Left cardiac atrium (tissue), 4 donors: ENCODE measurements at places on chromosomes 6 and 20. TPM values are rescaled to one million over a fixed set of nuclear protein-coding genes. Genes with fewer than 3 reads are reported as not detected.

DNA sequence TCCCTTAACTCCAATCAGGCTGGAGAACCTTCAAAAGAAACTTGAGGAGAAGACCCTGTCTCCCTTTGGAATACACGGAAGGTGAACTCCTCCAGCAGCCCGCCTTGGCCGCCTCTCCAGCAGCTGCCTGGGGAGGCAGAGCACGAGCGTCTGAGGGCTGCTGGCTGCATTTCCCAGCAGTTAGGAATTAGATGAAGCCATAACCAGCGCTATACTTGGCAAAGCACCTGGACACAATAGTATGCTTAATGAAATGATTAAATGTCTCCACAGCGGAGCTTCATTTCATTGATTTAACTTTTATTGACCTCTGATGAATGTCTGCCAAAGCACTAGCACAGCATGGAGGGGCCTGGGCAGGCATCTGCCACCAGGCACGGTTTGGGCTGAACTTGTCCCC is 73.5 kb downstream of the TMEM242 start:
- DNase-seq: peak; percentile 3

Gene IMPG1
- total RNA-seq: not detected

Gene SIGLEC1
- total RNA-seq: 23.9 TPM

Gene NTSR1
- total RNA-seq: not detected

- DNase-seq: no peak
Observed at GRCh38 chr20:51487076-51487475, 55.4 kb downstream of the NFATC2 start.

Gene DEFB124
- total RNA-seq: 0.44 TPM

- DNase-seq: no peak
Observed at GRCh38 chr6:96171112-96171511, 155.3 kb downstream of the FUT9 start.

Gene SYCP2
- total RNA-seq: 1.8 TPM

DNA sequence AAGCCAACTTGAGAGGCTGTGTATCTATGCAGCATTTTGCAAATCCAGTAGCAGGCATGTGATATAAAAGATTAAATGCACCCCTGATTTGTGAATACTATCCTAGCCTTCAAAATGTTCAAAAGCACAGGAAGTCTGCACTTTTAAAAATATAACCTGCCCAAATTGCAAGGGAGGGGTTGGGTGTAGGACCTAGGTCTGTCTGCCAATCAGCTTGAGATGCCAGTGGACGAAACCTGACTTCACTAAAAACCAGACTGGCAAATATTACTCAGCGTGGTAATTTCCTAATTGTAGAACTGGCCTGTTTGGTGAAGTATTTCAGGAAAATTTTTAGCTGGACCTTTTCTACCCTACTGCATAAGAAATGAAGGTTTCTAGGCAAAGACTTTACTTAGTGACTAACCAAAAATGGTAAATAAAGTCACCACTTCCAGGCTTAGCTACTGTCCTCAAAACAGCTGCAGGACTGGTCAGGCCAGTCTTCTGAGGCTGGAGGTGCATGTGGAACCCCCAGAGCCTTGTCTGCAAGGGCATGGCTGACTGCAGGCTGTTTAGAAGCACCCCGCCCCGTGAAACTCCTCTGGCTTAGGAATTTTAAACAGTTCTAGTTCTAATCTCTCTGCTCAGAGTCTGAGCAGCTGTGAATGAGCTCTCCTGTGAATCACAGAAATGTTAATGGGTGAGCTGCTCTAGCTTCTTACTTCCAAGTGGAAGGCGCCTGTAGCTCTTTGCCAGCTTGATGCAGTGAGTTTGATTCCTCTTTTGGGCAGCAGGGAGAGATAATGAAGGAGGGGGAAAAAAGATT is 104.4 kb upstream of the ESR1 start:
- no peak for DNase-seq

GRCh38 chr6:116431964-116432595 is 29.1 kb upstream of the CALHM6 start:
- DNase-seq: no peak
